ENCODE measurements at places on chromosomes 2 and 18.

DNA sequence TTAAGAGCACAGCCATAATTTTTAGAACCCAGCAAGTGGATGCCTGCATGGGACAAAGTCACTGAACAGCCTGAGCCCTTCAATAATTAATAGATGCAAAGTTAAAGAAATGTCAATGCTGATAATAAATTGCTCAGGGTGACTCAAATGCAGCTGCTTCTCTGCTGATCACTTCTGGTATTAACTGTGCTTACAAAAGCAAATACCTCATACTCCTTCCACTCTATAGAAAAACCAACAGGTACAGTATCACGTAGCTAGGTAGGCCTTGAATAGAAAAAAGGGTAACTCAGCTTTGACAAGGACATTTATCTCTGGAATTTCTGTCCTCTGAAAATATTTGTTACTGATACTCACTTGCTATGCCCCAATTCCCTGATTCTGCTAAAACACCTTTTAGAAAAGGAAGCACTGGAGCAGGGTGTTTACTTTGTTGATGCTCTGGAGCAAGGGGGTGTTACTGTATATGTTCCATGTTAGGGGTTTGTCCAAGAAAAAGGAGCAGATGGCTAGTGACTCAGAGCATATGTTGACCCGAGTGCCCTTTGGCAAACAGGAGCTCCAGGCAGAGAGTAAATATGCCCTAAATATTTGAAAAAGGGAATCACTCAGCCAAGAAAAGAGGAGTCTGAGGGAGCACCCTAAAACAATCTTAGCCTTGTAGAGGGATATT lies 59.1 kb upstream of the RTN4 start:
- DNase-seq, result no peak

GRCh38 chr2:152171718-152172117 lies 3.8 kb downstream of the STAM2 start:
- no peak for DNase-seq

DNA sequence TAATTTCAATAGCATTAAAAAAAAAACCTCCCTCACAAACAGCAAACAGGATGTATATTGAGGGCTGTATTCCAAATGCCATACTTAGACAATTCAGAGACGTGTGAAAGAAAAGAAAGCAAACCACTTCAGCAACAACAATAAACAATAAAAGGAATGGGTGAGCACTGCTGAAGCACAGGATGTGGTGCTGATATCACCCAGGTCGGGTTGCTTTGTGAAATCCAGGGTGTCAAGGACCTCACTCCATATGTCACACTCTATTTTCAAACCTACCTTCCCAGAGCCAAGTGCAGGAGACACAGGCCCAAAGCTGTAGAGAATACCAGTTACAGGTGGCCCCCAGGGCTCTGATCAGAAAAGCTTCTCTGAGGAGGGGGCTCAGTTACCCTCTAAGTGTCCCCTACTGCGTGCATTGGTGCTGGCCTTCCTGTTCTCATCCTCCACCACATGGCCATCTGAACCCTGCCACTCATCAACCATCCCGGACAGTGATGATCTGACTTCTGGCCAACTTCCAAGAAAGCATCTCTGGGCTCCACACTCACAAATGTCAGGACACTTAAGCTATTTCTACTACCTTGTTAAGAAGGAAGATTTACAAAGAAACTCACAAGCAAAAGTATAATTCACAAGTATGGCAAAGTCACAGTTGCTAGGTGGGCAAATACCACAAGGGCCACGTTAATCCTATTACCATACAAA lies 363.0 kb downstream of the SS18 start:
- no peak for DNase-seq

- DNase-seq, result no peak
Measured at GRCh38 chr2:128809259-128809636, 490.6 kb upstream of the HS6ST1 start.

DNA sequence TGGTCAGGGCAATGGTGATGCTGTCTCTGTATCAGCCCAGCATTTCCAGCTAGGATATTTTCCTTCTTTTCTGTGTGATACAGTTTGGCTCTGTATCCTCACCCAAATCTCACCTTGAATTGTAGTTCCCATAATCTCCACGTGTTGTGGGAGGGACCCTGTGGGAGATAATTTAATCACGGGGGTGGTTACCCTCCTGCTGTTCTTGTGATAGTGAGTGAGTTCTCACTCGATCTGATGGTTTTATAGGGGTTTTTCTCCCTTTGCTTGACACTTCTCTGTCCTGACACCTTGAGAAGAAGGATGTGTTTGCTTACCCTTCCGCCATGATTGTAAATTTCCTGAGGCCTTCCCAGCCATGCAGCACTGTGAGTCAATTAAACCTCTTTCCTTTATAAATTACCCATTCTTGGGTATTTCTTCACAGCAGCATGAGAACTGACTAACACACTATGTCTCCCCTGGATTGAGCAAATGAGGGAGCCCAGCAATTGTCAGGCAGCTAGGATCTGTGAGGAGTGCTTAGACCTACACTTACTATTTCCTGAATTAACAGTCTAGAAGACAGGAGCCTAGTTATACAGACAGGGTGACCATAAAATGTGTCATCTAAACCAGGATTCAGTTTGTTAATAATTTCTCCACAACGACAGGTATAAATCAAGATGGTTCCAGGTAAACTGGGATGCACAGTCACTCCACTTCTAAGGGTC lies 6.0 kb downstream of the SCN2A start:
- no peak for DNase-seq

DNA sequence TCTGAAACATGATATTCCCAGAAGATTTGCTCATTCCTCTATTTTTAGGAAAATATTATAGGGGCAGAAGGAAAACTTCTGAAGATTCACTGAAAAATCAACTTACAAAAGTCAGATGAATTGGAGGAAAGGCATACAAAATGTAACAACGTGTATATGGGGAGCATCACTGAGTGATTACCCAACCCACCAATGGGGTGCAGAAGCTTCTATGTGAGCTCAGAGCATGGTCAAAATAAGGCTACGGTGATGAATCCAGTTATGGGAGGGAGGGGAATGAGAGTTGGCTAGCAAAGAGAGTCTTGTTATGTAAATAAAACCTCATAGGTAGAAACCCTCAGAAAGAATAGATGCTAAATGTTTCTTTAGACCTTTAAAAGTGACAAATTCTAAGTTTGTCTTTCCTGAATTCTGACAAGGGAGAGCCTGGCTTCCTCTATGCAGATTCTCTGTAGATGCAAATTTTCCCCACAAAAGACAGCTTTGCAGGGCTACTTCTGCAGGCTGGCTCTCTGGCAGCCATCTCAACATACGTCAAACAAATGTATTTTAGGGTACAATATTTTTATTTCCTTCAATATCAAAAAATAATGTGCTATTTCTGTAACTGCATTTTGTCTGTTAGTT lies 171.4 kb upstream of the NDUFV2 start:
- DNase-seq, result no peak

DNA sequence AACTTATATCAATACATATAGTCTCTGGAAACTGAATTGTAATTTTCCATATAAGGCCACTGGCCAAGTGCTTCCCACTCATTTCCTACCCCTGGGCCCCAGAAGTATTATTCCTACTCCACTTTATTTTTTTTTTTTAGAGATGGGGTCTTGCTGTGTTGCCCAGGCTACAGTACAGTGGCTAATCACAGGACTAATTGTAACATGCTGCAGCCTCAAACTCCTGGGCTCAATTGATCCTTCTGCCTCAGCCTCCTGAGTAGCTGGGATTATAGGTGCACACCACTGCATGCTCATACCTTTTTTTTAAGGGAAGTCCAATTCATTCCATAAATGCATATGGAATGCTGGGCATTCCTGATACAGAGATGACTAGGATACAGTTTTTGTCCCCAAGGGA lies 6.4 kb upstream of the CNNM4 start:
- no peak for DNase-seq

DNA sequence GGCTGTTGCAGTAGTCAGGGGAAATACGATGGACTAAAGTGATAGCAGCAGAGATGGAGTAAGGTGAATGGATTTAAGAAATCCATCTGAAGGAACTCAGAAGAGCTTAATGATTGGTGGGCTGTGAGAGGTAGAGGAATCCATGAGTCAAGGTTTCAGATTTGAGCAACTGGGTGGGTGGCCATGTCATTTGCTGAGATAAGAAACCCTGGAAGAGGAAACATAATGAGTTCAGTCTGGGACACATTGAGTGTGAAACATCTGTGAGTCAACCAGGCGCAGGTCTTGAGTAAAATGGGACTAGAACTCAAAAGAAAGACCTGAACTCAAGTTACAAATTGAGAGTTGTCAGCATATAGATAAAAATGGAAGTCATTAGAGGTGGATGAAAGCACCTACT lies 19.7 kb upstream of the ASNSD1 start:
- no peak for DNase-seq

DNA sequence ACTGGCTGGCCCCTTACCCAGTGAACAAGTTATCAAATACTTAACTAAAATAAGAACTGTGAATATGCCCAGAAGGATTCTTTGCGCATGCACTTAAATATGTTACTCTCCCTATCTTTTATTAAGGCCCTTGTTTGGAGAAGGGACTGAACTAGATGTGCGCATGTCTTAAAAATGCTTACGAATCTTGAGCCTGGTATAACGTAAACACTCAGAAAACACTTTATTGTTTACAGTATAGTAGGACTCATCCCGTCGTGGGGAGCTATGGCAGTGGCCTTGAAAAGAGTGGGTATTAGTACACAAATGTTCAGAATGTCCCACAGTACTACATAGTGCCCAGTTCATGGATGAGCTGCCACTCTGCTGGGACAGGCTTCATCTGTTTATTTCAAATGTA lies 75.9 kb upstream of the MAP4K3 start:
- no peak for DNase-seq

DNA sequence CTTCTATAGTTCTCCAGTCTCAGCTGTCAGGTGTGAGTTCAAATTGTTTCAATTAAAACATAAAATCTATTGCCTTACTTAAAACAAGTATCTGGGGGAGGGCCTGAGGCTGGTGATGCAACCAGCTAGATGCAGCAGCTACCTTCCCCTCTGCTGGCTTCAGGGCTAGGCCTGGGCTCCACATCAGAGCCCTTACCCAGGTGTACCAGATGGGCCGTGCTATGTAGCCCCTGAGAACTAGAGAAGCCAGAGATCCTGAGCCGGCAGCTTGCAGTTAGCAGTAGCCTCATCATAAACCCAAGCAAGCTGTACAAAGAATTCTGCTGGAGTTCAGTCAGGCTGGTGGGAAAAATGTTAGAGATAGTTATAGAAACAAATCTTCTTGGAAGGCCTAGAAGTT lies 97.7 kb upstream of the ACAA2 start:
- DNase-seq, result no peak

- DNase-seq, result no peak
Measured at GRCh38 chr2:98884658-98885057, 51.4 kb downstream of the CRACDL start.

DNA sequence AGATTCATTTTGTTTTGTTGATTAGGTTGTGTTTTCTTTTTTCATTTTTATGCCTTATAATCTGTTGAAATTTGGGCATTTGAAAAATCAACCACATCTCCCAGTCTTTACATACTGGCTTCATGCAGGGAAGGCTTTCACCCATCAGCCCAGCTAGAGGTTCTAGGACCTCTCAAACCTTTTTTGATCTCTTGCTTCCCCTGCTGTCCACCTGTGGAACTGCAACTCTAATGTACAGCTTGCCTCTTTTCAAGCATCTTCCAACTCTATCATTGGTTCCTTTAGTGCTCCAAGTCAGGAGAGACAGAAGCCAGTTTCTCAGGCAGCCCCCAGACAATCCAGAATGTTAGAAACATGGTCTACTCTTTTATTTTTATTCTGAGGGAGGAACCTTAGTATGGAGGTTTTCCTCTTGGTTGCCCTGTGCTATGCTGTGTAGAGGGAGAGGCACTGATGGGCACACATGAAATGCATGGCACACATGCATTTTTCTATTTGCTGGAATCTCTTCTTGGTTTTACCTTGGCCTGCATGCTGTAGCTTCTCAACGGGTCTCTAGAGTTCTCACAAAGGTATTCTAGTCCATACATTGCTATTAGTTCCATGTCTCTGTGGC lies 107.2 kb upstream of the L3MBTL4 start:
- DNase-seq, result no peak

DNA sequence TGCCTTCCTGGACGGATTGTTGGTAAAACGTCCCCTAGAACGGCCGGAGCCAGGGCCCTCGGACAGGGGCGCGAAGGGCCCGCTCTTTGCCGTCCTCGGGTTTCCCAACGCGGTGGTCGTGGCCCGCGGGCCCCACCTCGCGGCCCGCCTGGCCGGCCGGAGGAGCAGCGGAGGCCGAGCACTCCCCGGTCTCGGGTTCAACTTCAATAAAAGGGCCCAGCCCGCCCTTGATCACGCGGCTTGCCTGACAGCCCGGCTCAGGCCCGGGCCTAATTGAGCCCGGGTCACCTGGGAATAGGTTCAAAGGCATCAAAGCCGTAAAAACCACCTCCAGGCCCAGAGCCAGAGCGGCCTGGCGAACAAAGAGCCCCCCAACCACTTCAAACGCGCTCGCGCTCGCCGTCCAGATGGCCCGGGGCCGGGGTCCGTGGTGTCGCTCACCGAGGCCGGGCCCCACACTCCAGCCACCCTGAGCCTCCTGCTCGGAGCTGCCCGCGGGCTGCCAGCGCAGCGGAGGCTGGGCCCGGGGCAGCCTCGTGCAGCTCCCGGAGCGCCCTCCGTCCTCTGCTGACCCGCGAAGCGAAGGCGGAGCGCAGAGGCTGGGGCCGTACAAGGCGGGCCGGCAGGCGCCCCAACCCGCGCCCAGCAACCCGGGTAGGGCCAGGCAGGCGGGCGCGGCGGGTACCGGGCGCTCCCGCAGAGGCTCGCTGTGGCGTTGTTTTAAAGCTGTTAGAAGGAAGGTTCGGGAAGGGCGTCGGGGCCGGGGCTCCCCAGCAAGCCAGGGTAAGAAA lies 1.1 kb upstream of the TWIST2 start:
- no peak for DNase-seq

DNA sequence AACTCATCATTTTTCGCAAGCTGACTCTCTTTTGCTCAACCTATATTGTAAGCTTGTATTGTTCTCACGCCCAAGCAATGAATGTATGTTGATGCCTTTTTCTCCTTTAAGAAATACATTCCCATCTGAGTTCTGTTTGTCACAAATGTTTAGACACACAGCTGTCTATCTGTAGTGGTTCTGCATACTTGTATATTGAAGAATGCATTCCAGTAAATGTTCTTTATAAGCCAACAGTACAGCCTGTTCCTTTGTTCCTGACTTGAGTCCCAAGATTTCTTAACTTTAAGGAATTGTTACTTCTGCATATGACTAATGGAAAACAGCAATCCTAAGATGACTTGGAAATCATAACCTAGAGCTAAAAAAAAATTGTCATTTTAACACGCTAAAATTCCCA lies 849.1 kb upstream of the POU3F3 start:
- DNase-seq, result no peak

- no peak for DNase-seq
Measured at GRCh38 chr2:142504754-142505153, 372.7 kb upstream of the KYNU start.

DNA sequence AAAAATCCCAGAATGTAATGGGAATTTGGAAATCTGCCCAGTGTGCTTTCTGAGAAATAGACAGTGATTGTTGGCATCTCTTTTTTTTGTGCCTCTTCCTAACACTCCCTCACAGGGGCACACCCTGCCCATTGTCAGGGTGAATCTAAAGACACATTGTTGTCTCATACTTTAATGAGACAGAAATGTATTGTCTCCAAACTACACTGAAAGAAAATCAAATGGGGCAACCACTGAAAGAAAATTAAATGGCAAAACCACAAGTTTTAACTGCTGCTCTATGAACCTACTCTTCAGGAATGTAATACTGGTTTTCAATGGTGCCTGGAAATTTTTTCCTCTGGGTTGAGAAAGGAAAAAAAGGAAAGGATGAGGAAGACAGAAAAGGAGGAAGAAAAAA lies 43.2 kb upstream of the GLS start:
- no peak for DNase-seq

- DNase-seq, result no peak
Measured at GRCh38 chr2:167404627-167405284, 516.5 kb downstream of the XIRP2 start.

- no peak for DNase-seq
Measured at GRCh38 chr2:128313091-128313836, 5.4 kb downstream of the HS6ST1 start.

All from stimulated activated CD8-positive, alpha-beta memory T cell treated with anti-CD3 and anti-CD28 coated beads, Interleukin-12 subunit alpha, Interleukin-12 subunit beta, amount 100 ng/mL, for 4 hours (primary cell).